Dermis blood vessel endothelial cell (primary cell): ENCODE measurements at places on chromosomes 4 and X. TPM values are rescaled to one million over a fixed set of nuclear protein-coding genes. Genes with fewer than 3 reads are reported as not detected.
A peak's percentile ranks its signal among the peaks of the same experiment; 100 is the strongest.

PDE6B gene
- total RNA-seq = 7.3 and 7.5 TPM in 2 replicates

- DNase-seq = peak; percentile 36
Measured at GRCh38 chr4:147799986-147800555, 68.2 kb downstream of the ARHGAP10 start.

- DNase-seq = no peak
Measured at GRCh38 chr4:104446431-104447278, 48.0 kb downstream of the CXXC4 start.

- DNase-seq = no peak
Measured at GRCh38 chr4:30122711-30123110, 597.5 kb upstream of the PCDH7 start.

DNA sequence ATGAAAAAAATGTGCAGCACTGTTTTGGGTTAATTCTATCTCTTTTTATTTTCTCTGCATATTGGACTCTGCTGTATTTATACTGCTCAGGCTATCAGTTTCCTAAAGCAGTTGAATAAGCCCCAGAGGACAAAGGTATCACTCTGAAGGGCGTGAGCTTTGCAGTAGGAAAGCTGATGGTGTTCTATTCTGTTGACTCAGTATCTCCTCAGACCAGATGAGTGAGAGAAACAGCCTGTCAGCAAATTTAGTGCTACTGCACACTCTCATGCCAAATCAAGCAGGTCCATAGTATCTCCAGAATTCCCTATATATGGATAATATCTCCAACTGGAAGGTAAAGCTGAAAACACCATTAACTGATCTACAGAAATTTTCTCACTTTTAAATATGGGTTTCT lies 132.3 kb upstream of the UGT8 start:
- DNase-seq = no peak

- no peak for DNase-seq
Measured at GRCh38 chr4:100842856-100843255, 325.0 kb upstream of the EMCN start.

GRCh38 chrX:122026665-122027064 lies 979.3 kb downstream of the GLUD2 start:
- no peak for DNase-seq
